ENCODE measurements at places on chromosomes 2 and 18.

- DNase-seq, result no peak
These were observed 294.5 kb upstream of the NT5C1B start for GRCh38 chr2:18883616-18884456.

- DNase-seq, result no peak
These were observed 49.4 kb upstream of the MCFD2 start for GRCh38 chr2:46964835-46965560.

- DNase-seq, result no peak
These were observed 250.7 kb downstream of the SATB2 start for GRCh38 chr2:199207011-199207410.

GRCh38 chr2:195498176-195498575, 158.8 kb upstream of the SLC39A10 start:
- no peak for DNase-seq

GRCh38 chr2:137708311-137708710, 256.0 kb upstream of the HNMT start:
- DNase-seq, result no peak

- DNase-seq, result peak; percentile 55
These were observed 1.7 kb downstream of the EN1 start for GRCh38 chr2:118845522-118846441.

- DNase-seq, result no peak
These were observed 139.3 kb downstream of the ACOXL start for GRCh38 chr2:110871637-110872036.

DNA sequence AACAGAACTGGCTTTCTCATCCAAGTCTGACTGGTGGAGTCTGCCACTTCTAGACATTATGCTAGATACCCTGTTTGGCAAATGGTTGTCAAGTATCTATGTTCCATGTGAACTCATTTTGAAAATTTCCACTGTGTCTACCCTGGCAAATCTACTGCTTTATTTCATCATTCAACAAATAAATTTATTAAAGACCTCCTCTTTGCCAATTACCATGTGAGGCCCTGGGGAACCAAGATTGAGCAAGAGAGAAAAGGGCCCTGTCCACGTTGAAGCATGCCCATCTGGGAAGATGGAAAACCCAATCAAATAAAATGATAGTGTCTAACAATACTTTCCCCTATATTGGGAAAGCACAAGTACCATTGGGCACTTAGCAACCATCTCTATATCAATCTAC, 582.4 kb downstream of the IRS1 start:
- no peak for DNase-seq

GRCh38 chr2:119721462-119721861, 38.3 kb upstream of the PTPN4 start:
- no peak for DNase-seq
